Cardiac muscle cell (in vitro differentiated cells and primary cell): ENCODE measurements at places on chromosomes 13 and 19. TPM values are rescaled to one million over a fixed set of nuclear protein-coding genes. Genes with fewer than 3 reads are reported as not detected.

DNA sequence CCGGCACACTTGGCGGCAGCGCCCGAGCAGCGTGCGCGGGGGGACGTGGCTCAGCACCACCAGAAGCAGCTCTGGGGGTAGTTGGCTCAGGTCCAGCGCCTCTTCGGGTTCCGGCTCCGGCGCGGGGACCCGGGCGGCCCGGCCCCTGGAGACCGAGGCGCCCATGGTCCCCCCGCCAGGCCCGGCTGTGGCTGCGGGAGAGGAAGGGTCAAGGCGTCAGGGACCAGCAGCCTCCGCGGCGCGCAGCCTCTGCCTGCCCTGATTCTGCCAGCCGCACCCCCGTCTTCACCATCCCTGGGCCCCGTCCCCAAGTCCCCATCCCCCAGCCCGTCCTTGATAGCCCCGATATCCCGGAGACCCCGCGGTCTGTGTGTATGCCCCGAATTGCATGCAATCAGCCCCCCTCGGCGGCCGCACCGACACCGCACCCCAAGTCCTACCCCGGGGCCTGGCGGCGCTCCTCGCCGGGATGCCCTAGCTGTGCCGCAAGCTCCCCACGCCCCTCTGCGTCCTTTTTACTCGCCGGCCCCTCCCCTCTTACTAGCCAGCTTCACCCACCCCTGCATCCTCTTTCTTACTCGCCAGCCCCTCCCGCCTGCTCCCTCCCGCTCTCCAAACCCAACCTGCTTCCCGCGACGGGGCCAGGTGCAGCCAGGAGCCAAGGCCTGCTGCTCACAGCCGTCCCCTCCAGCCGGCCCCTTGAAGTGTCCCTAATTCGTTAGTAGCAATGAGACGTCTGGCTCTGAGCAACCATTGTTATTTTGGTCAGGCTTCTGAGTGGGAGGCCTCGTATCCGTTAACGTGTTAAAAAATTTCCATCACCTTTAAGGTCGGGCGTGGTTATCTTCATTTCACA, at the start of gene FBXO27:
TSS of gene FBXO27 (minus strand) at position 487 of the 856 bp plus-strand sequence. CDS start at position 165, 322 bp downstream.
- peak; percentile 6 for DNase-seq

- DNase-seq: no peak
Observed at GRCh38 chr13:55516610-55517009, 1624.1 kb upstream of the PRR20A start.

DNA sequence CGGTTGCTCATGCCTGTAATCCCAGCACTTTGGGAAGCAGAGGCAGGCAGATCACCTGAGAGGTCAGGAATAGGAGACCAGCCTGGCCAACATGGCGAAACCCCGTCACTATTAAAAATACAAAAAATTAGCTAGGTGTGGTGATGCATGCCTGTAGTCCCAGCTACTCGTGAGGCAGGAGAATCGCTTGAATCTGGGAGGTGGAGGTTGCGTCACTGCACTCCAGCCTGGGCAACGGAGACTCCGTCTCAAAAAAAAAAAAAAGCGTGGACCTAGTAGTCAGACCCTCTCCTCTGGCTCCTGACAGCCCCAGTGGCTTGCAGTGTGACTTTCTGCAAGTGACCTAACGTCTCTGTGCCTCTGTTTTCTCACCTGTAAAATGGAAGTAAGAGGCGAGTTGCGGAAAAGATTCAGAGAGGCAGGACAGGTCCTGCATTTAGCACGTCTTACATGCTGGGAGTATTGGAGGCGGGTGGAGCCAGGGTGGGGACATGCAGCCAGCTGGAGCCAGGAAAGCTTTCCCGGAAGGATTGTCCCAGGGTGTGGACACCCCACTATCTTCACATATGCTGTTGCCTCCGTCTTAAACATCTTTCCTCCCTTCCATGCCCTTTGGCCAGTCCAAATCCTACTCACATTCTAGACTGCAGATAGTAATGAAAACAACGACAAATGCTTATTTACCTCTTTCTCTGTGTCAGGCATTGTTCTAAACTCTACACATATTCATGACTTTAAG, 2.9 kb downstream of the TUBB4A start:
- DNase-seq: no peak

- DNase-seq: no peak
Observed at GRCh38 chr19:48648134-48648533, 2.1 kb upstream of the CA11 start.

The CAMSAP3 gene
- polyA plus RNA-seq: 10.4 and 13.5 TPM in 2 replicates

DNA sequence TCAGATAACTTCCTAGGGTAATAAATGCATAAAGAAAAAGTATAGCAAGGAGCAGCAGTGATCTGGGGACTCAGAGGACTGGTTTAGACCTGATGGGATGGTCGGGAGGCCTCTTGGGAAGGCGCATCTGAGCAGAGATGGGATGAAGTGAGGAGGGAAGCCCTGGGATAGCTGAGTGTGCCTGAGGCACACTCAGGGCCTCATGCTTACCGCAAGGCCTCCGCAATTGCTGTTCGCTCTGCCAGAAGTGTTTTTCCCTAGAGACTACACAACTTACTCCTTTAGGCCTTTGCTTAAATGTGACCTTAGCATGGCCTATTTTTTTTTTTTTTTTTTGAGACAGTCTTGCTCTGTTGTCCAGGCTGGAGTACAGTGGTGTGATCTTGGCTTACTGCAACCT, 4.1 kb upstream of the DLL3 start:
- DNase-seq: no peak
